ENCODE measurements at places on chromosomes 7 and 10.

DNA sequence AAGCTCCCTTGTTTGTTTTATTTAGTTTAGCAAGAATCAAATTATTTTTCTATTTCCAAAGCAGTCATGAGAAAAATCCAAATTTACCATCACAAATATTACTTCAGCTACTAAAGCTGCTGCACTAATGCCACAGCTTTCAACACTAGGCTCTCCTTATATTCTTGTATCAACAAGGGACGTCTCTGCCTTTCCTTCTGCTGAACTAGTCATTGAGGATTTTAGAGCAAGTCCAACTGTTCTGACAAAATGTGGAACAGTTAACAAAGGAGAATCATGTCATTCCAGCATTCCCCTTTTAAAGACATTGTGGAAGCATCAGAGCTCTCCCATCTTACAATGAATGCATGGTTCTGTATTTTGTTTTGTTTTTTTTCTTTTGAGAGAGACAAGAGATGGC is 28.6 kb downstream of the FAM13C start:
- no peak for DNase-seq

DNA sequence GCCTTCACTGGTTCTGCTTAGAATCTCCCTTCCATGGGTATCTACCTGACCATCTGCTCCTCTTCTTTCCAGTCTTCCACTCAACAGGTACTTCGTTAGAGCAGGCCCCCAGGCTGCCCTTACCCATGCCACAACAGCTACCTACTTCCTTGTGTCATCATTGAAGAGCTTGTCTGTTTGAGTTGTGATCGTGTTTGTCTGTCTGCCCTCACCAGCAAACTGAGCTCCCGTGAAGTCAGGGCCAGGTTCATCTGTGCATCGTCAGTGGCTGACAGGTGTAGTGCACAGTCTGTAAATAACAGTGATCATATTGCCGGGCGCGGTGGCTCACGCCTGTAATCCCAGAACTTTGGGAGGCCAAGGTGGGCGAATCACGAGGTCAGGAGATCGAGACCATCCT is 5.0 kb downstream of the NIPSNAP2 start:
- no peak for DNase-seq

- no peak for DNase-seq
These were observed 74.2 kb downstream of the MINPP1 start for GRCh38 chr10:87578842-87579401.

- DNase-seq: no peak
These were observed 1208.0 kb downstream of the SORCS1 start for GRCh38 chr10:105956550-105956949.

GRCh38 chr7:120171406-120171805 is 101.6 kb upstream of the KCND2 start:
- no peak for DNase-seq

- no peak for DNase-seq
These were observed 193.2 kb downstream of the GALNT17 start for GRCh38 chr7:71325151-71325550.

DNA sequence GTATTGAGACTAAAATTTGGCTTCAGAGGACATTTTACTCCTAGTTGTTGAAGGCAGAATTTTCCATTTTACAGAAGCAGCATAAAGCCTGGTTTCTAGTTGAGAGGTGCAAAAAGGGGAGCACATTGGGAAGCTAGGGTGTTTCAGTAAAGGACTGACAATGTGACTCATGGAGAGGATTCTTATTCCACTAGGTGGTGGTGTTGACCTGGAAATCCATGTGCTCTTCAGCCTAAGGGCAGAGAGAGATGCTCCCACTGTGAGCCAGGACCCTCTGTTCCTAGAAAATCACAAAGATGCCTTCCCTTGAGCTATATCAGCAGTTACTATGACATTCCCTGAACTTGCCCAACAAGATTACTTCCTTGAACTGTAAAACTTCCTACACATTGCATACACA is 687.8 kb downstream of the IPMK start:
- no peak for DNase-seq

DNA sequence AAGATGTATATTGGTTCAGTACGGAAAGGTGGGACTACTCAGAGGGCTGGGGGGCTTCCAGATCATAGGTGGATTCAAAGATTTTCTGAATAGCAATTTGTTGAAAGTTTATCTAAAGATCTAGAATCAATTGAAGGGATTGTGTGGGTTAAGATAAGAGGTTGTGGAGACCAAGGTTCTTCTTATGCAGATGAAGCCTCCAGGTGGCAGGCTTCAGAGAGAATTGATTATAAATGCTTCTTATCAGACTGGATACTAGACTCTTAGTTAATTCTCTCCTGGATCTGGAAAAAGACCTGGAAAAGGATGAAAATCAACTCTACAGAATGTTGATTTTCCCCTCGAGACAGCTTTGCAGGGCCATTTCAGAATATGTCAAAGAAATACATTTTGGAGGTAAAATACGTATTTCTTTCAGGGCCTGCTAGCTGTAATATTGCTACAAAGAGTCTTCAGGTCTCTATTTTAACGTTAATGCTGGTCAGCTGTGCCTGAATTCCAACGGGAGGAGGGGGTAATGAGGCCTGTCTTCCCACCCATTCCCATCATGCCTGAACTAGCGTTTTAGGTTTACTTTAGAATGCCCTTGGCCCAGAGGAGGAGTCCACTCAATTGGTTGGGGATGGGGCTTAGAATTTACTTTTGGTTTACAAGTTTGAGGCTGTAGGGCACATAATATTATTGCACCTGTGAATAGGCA is 12.8 kb upstream of the GPR15LG start:
- no peak for DNase-seq

- no peak for DNase-seq
These were observed 4.7 kb downstream of the NFE2L3 start for GRCh38 chr7:26156451-26157420.

DNA sequence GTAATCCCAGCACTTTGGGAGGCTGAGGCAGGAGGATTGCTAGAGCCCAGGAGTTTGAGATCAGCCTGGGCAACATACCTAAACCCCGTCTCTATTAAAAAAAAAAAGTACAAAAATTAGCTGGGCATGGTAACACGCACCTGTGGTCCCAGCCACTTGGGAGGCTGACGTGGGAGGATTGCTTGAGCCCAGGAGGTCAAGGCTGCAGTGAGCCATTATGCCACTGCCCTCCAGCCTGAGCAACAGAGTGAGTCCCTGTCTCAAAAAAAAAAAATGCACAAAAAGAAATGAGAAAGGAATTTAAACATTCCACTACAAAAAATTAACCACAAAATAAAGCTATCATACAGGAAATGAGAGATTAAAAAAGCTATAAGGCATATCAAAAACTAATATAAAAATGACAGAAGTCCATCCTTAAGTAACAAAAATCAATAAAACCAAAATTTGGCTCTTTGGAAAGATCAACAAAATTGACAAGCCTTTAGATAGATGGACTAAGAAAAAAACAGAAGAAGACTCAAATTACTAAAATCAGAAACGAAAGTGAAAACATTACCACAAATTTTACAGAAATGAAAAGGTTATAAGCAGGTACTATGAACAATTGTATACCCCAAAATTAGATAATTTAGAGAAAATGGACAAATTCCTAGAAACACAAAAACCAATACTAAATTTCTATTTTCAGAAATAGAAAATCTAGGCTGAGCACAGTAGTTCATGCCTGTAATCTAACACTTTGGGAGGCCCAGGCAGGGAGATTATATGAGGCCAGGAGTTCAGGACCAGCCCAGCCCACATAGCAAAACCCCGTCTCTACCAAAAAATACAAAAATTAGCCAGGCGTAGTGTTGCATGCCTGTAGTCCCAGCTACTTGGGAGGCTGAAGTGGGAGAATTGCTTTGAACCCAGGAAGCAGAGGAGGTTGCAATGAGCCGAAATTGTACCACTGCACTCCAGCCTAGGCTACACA is 42.4 kb upstream of the NANOS1 start:
- no peak for DNase-seq

GRCh38 chr7:94632338-94633013 is 23.5 kb downstream of the SGCE start:
- DNase-seq: no peak

DNA sequence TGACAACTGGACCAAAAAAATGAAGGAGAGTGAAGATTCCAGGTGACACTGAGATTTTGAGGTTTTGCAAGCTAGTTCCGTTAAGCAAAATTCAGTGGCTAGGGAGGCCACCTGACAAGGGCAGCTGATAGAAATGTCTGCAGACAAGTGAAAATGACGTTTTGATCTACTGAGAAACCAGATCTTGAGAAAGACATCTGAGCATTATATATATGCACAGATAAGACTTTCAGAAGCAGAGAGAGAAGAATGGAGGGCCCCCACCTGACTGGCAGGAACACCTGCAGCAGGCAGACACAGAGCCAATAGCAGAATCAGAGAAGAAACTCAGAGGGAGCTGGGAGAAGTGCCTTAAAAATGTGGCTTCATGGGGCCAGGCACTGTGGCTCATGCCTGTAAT is 76.1 kb upstream of the LRGUK start:
- no peak for DNase-seq

GRCh38 chr10:115829521-115830205 is 443.3 kb downstream of the GFRA1 start:
- no peak for DNase-seq

DNA sequence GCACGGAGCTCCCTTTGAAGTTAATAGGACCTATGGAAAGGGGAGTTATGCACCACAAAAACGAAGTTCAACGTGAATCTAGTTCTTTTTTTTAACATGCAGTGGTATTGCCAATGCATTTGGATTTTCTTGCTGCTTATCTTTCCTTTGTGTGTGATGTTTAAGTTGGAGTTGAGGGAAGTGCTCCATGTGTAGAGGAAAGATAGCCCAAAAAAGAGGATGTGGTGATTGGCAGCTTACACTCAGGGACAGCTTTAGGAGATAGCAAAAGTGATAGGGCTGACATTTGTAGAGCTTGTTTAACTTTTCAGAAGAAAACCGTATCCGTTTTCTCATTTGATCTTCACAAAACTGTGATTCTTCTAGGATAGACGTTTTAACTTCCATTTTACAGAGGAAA is 101.3 kb downstream of the MDFIC start:
- no peak for DNase-seq

DNA sequence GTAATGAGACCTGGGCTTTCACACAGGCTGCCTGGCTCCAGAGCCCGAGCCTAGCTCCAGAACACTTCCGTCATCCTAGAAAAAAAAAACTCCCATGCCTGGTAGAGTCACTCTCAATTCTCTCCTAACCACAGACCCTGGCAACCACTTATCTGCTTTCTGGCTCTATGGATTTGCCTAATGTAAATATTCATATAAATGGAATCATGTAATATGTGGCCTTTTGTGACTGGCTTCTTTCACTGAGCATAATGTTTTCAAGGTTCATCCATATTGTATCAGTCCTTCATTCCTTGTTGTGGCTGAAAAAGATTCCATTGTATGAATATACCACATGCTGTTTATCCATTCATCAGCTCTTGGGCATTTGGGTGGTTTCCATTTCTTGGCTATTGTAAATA is 167.7 kb upstream of the MKLN1 start:
- DNase-seq: no peak

GRCh38 chr10:129521161-129522025 is 54.4 kb downstream of the MGMT start:
- no peak for DNase-seq

GRCh38 chr7:140026935-140027334 is 35.8 kb downstream of the PARP12 start:
- DNase-seq: no peak

- DNase-seq: no peak
These were observed 112.4 kb downstream of the ST7 start for GRCh38 chr7:117065571-117066150.

- DNase-seq: no peak
These were observed 47.2 kb upstream of the RHEB start for GRCh38 chr7:151566897-151567320.

GRCh38 chr10:85649461-85649860 is 717.1 kb downstream of the GRID1 start:
- DNase-seq: no peak

GRCh38 chr10:30999070-30999712 is 32.5 kb downstream of the ZNF438 start:
- no peak for DNase-seq

DNA sequence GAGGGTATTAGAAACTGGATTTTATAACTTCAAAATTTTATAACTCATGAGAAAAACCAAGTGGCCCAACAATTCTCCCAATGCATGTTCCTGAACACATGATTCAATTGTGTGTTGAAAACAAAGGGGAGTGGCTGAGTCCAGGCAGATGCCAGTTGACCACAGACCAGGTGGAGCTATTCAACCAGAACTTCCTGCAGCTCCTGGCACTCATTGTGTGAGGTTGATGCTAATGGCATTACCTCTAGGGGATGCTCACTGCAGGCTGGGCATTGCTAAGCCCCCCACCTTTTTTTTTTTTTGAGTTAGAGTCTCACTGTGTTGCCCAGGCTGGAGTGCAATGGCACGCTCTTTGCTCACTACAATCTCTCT is 20.3 kb downstream of the MYOF start:
- no peak for DNase-seq

GRCh38 chr10:123771877-123772644 is 105.9 kb downstream of the GPR26 start:
- no peak for DNase-seq

- DNase-seq: no peak
These were observed 62.1 kb downstream of the HHEX start for GRCh38 chr10:92751827-92752226.

DNA sequence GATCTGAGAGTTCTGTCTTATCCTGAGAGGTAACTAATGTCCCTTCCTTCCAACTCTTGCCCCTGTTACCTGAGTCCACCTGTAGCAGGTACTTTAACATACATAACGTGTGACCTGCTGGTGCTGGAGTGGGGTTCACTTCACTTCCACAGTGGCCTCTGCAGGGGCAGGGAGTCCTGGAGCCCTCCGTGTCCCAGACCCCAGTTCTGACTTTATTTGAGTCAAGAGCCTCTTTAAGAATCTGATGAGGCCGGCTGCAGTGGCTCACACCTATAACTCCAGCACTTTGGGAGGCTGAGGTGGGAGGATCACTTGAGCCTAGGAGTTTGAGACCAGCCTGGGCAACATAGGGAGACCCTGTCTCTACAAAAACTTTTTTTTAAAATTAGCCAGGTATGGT is 117.0 kb upstream of the RET start:
- no peak for DNase-seq

DNA sequence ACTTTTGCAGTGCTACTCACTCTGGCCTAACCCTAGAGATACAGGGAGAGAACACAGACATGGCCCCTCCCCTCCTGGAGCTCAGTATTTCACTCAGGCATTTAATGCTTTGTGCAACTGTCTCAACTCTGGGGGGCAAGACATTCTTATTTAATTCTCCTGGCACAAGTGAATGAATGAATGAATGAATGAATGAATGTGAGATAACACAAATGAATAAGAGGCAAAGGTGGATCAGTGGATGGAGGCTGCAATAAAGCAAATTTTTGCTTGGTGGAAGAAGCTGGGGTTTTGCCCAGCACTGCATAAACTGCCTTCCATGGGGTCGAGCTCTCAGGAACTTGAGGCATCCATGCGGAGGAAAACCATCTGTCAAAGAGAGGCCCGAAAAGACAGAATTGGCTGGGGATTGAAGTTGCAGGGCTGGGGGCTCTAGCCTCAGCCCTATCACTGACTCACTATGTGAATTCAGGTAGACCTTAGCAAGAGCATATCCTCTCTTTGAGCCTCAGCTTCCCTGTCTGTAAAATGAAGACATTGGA is 441.4 kb upstream of the ZMIZ1 start:
- DNase-seq: no peak

GRCh38 chr7:47677664-47678063 is 95.8 kb upstream of the TNS3 start:
- DNase-seq: no peak

GRCh38 chr10:73251683-73252444 is 580 bp downstream of the MRPS16 start:
- DNase-seq: no peak

Data from stimulated activated CD8-positive, alpha-beta memory T cell treated with anti-CD3 and anti-CD28 coated beads, Interleukin-4, amount 100 ng/mL, for 1 hour (primary cell).